ENCODE measurements at places on chromosomes 2 and 18. TPM values are rescaled to one million over a fixed set of nuclear protein-coding genes. Genes with fewer than 3 reads are reported as not detected.

DNA sequence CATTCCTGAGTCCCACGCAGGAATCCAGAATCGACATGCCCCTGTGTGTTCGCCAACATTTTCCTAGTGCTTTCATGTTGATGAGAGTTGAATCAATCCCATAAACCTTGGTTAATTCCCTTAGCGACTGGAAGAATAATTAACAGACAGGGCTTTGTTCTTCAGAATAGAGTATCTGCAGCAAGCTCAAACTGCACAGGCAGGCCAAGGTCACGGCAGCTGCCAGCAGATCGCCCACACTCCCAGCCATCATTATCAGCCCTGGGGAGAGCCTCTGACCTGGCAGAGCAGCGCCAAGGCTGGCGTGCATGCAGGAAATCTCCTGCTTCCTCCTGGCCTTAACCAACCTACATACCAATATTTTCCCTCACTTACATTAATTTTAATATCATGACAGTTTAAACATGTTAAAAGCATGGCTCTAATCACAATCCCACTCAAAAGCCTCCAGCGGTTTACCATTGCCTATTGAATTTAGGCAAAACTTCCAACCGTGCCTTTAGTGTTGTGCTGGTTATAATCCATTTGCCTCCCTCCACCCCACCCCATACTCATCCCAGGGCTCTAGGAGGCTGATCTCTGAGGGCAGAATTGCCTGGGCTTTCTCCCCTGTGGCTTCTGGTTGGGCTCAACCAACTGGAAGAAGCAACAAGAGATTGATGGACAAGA is 46.8 kb upstream of the NCK2 start:
- no peak for DNase-seq

- DNase-seq: no peak
Measured at GRCh38 chr2:186645999-186646398, 47.9 kb upstream of the FAM171B start.

DNA sequence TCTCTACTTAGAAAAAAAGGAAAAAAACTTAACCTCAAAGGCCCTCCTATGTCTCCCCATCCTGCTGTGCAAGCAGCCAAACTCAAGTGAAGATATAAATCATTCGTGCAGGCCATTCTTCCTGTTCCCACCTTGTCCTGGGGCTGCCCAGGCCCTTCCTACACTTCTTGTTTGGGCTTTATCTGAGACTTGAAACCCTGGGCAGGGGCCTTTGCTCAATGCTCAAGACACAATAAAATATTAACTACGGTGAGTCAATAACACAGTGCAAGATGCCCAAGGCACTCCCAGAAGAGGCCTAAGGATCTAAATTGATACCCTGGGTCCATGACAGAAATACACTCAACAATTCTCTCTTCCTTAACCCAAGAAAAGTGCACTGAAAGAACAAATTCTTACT is 67.6 kb downstream of the TBC1D8 start:
- no peak for DNase-seq

DNA sequence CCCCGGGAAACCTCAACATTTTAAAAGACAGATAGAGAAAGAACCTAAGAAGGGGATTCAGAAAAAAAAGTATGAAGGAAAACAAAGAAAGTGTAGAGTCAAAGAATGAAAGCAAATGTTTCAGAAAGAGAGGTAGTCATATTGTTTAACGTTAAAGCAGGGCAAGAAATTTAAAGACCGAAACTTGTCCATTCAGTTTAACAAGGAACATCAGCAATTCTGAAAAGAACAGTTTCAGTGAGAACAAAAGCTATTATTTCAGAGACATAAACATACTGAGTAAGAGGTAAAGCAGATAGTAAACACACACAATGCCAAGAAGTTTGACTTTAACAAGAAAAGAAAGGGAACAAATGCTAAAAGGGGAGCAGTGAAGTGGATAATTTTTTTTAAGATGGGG is 41.1 kb downstream of the MBD2 start:
- DNase-seq: no peak

DNA sequence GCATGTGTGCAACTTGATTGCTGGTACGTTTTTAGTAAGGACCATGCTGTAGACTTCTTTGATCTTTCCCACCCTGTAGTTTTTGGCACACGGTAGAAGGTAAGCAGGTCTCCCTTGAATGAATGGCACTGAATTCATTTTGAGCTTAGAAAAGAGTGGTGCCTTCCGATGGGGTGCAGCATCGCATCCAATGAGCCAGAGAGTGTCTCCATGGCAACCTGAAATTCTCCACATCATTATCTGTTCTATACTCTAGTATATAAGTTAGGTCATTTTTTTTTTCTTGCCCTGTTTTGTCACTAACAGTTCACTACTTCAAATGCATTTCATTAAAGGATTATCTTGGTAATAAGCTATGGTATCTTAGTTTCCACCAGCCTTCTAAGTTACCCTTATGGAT is 81.2 kb upstream of the REV1 start:
- DNase-seq: no peak

GRCh38 chr2:225355788-225356187 is 43.7 kb upstream of the NYAP2 start:
- DNase-seq: no peak

DNA sequence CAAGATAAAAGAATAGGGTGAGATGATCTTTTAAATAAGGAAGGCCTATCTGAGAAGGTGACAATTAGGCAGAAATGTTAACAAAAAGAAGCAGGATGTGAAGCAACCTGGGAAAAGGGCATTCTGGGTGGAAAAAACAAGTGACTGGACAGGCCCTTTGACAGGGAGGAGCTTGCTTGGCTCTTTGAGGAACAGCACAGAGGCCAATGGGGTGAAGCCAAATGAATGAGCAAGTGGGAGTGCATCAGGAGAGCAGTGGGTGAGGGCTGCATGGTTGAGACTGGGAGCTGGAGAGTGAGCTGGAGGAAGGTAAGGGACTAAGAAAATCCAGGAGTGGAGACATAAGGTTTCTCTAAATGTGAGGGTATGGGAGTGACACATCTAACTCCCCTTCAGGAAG is 126.9 kb downstream of the TDRD15 start:
- no peak for DNase-seq

DNA sequence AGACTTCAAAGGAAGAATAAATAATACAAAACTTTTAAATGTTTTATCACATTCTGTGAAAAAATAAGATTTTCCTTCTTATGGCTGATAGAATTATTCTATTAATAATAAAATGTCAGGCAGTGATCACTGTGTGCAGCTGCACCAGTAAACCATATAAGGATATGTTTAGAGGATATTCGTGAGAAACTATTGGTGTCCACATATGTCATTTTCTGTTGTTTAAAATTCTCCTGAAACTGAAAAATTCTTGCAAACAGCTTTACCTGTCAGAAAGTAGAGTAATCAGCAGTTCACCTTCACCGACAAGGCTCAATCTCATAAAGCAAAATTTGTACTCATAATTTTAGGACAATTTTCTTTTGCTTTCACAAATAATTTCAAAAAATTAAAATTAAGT is 170.1 kb upstream of the KCNH7 start:
- no peak for DNase-seq

DNA sequence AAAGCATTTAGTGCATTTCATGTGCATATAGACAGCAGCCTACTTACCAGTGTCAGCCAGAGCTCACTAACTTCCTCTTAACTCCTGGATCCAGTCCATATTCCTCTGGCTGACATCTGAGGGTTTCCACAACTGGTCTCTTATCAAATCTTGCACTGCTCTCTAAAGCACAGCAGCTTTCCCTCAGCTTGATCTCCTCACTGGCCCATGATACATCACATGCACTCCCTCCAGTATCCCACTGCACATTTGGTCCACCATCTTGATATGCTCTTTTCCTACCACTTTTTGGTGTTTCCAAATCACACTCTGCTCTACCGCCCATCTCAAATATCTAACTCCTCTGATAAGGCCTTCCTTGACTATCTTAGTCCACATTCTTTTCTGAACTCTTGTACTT is 105.0 kb upstream of the ZFP36L2 start:
- DNase-seq: no peak

CRYGC gene
- total RNA-seq: not detected

B3GNT7 gene
- 7.4 TPM for total RNA-seq

KCNK3 gene
- not detected for total RNA-seq

LYPD1 gene
- total RNA-seq: 1.4 TPM

SERPINB11 gene
- total RNA-seq: not detected

GKN1 gene
- total RNA-seq: not detected
